ENCODE measurements at places on chromosomes 7 and 10.

- no peak for DNase-seq
These were observed 176.5 kb upstream of the CCZ1B start for GRCh38 chr7:7002418-7003062.

DNA sequence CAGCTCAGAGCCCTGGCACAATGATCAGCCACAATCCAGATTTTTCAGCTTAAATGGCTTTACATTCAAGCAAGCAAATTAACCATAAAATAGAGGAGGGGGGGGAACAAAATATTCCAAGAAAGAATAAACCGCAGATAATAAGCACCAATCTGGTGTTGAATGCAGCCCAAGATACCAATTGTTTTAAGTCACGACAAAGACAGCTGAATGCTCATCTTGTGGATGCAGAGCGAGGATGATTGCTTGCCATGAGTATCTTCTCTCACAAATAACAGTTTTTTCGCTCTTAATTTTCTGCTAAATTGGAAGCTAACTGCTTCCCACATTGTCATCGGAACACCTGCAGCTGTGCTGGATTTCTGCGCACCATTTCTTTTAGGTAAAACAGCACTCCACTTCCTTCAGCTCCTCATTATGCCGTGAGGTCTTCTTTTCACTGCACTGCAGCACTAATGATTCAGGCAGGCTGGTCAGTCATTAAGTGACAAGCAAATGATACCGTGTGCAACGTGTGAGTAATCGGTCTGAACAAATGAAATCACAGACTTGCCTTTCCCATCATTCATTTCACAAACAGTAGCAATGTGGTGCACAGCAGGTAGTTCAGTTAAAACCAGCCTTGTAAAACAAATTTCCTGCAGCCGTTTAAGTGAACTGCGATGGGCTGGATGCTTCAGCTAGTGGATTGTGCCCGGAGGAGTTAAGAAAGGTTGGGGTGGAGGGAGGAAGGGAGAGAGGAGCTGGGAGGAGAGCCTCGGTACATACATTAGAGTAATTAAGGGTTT, 106.4 kb upstream of the CDCA7L start:
- DNase-seq, result no peak

- DNase-seq, result no peak
These were observed 88.1 kb upstream of the FOXI2 start for GRCh38 chr10:127648885-127649284.

GRCh38 chr10:28946479-28946878, 269.2 kb downstream of the BAMBI start:
- DNase-seq, result peak; percentile 74

DNA sequence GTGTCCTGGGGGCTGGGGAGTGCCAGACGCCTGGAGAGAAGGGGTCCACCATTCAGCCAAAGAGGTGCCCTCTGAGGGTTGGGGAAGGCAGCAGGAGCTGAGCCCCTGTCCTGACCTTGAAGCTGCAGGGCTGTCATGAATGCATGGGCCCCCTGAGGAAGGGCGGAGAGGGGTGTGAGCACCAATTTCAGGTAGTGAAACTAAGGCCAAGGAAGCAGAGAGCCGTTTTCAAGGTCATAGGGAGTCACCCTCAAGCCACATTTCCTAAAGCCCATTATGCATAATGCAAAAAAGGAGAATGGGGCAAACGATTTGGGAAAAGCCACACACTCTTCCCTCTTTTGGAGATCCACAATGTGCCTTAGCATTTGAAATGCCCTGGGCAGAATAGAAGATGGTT, 37.2 kb downstream of the FIGNL1 start:
- DNase-seq, result no peak

GRCh38 chr7:142851919-142852318, 3.0 kb upstream of the EPHB6 start:
- DNase-seq, result no peak

DNA sequence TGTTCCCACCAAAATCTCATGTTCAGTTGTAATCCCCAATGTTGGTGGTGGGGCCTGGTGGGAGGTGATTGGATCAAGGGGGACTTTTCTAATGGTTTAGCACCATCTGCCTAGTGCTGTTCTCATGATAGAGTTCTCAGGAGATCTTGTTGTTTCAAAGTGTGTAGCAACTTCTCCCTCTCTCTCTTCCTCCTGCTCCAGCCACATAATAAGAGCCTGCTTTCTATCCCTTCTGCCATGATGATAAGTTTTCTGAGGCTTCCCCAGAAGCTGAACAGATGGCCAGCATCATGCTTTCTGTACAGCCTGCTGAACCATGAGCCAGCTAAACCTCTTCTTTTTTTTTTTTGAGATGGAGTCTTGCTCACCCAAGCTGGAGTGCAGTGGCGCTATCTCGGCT, 910.6 kb downstream of the KCNMA1 start:
- DNase-seq, result no peak

GRCh38 chr7:143002106-143002505, 24.8 kb downstream of the OR9A2 start:
- DNase-seq, result no peak

DNA sequence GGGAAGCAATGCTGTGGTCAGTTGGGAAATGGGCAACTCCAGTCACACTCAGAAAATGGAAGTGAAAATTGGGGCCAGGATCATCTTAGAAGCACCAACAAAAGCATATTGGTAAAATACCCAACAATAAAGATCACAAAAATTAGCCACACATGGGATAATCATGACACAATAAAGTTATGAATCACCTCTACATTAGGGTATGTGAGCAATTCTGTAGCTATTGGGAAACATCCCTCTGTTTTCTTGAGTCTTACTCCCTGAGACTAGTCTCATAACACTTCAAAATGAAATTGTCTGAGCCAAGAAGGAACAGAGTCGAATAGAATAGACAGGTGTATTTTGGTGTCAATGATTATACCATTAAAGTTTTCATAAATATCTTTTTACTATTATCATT, 178.3 kb downstream of the DYNC1I1 start:
- DNase-seq, result peak; percentile 9

- DNase-seq, result no peak
These were observed 253.2 kb downstream of the HTR7 start for GRCh38 chr10:90604636-90605035.

GRCh38 chr7:138980563-138981291, 462 bp downstream of the KIAA1549 start:
- no peak for DNase-seq

- DNase-seq, result no peak
These were observed 13.1 kb upstream of the GATA3 start for GRCh38 chr10:8041284-8041991.

DNA sequence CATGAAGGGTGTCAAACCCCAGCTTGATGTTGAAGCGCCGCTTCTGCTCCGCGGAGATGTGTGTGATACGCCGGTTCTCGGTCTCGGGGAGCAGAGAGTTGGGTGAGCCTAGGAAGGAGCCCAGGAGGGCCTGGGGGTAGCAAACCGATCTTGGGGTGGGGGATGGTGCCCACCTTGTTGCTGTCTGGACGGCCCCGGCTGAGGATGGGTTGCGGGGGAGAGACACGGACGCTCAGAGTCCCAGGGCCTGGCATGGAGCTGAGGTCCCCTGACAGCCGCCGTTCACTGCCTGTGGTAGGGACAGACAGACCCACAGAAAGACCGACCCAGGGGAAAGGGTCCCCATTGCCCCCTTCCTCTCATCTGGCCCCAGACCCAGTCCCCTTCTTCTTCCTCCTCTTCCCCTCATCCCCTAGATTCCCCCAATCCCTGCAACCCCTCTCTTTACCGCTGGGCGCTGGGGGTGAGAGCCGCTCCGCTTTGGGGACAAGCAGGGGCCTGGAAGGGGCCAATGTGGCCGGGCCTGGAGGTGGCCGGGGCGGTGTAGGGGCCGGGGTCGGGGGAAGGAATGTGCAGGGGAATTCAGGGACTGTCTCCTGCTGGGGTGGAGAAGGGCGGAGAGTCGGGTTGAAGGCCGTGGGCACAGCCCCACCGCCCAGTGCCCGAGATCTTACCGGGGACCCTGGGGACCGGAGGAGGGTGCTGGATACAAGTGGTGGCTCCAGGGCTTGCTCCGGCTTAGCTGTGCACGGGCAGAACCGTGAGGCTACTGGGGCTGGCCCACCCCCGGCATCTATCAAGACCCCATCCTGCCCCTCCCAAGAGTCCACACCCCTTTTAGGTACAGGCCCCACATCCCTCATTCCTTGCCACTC, 18.0 kb upstream of the TBL2 start:
- no peak for DNase-seq

DNA sequence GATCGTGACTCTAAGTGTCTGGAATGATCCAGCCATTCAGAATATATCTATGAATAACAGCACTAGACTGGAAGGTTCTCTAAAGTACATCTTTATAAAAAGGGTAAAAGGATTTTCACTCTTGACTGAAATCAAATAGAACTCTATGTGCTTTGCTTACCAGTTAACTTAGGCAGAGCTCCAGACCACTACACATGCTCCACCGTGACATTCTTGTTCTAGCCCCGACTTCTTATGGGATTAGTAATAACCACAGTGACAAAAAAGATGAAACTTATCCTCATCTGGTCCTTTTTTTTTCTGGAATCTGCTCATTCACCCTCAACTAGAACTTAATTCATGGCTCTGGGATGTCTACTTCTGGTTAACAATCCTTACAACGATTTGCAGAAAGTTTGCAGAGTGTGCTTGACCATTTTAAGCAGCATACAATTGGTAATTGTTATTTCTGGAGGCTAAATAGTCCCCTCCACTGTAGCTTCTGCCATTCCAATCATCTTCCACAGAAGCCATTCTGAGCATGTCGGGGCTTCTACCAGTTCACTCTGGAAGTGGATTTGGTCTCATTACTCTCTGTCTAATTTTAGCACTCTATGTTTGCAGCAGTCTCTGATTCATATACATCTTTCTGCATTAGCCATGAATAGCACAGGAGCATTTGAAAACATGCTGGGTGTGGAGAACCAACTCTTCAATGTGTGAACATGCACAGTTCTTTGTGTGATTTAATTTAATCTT, 163.7 kb upstream of the CDC14C start:
- DNase-seq, result no peak
